ENCODE measurements at places on chromosomes 6 and 20.

DNA sequence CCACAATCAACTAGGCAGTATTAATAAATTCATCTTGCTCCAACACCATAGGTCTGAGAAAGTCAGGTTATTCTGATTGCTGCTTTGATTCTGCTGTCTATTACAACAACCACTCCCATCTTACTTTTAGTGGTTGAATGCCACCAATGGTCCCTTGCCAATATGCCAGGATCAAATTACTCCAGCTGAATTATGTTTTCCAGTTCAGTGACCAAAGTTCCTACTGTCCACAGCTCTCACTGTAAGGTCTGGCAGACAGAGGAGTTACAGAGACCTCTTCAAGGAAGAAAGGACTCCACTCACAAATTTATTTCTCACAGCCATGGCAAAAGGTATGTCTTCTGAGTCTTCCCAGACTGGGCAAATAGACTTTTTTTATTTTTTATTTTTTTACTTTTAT lies 557.0 kb downstream of the HAO1 start:
- no peak for DNase-seq

DNA sequence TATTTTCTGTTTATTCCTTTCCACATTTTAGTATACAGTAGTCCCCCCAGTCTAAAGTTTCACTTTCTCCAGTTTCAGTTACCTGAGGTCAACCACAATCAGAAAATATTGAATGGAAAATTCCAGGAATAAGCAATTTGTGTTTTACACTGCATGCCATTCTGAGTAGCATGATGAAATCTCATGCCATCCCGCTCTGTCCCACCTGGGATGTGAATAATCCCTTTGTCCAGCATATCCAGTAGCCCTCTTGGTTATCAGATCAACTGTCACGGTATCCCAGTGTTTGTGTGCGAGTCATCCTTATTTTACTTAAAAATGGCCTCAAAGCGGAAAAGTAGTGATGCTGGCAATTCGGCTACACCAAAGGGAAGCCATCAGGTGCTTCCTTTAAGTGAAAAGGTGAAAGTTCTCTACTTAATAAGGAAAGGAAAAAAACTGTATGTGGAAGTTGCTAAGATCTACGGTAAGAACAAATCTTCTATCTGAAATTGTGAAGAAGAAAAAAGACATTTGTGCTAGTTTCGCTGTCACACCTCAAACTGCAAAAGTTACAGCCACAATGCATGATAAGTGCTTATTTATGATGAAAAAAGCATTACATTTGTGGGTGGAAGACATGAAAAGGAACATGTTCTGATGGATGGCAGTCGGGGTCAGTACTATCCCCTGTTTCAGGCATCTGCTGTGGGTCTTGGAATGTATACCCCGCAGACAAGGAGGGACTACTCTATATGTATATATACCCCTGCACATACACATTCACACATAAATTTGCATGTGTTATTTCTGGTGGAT lies 11.3 kb downstream of the NOX3 start:
- no peak for DNase-seq

DNA sequence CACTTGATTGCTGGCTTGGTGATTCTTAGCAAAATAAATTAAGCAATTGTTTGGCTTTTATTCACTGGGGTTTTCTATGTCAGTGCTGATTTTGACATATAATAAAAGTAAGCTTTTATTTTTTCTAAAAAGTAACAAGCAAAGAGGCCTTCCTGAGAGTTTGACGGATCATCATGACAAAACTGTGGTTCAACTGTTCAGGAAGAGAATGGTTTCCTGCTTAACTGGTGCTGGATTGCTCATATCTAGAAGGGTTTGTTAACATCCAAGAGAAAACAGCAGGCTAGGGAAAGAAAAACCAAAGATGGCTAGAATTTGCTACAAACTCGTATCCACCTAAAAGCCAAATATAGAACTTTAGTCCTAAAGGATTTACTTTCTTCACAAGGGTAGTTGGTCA lies 21.2 kb downstream of the SERPINB1 start:
- DNase-seq: no peak

GRCh38 chr6:144219056-144219685 lies 66.0 kb upstream of the UTRN start:
- DNase-seq: no peak

DNA sequence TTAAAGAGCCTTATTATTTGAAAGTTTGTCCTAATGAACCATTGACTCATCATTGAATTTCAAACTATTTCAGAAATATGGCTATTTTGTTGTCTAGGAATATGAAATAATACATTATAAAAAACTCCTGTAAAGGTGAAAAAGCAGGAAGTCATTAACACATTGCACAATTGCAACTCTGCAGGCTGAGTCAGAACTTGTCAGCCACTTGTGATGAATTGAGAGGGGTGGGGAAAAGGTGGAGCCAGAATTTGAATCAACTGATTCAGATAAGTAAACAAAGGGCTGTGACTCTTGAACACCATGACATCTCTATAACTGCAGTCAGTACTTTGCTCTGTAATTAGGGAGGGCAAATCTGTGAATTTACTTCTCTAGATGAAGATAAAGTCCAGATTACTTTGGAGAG lies 6.0 kb downstream of the C6orf141 start:
- DNase-seq: peak; percentile 81

DNA sequence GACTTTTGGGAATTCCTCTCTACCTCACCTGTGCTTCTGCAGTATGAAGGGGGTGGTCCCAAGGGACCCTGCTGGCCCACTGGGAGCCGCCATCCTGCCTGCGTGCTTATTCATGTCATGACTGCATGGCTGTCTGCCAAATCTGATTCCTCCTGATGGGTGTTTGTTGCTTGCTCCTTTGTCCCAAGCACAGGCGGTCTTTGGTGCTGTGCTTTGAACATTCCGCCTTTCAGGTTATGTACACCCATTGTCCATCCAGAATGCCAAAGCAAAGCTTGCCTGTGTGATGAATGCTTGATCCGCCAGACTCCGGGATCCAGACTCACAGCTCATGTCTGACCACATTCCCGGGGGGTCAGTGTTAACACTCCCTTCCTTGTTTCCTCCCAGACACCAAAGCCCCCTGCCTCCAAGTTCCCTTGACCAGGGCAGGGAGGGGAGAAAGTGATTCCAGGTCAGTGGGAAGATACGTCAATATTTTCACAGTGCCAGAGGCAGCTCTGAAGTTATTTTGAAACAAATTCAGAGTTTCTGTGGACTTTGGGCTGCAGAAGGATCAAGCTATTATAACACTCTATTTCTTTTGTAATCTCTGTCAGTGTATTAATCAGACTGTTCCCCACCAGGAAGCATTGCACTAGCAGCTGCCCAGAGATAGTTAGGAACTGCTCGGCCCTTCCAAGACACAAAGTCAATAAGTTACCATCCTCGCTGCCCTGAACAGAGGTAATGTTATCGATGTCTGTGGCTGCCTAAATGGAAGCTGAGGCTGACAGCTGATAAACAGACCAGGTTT lies 9.5 kb downstream of the DAAM2 start:
- DNase-seq: no peak

DNA sequence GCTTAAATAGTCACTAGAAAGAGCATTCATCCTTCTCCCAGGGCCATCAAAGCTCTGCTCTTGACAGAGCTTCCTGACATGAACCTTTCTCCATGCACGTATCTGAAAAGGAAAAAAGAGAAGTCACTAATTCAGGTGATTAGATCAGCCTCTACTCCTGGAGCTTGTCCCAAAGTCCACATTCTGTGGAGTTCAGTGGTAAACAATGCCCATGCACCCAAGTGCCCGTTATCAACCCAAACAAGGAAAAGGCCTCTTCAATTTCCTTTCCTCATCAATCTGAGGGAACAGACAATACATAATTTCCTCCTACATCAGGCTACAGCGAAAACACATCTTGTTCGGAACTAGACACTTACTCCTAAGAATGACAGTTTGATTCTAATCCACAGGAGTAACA lies 129.2 kb upstream of the PCSK2 start:
- no peak for DNase-seq

DNA sequence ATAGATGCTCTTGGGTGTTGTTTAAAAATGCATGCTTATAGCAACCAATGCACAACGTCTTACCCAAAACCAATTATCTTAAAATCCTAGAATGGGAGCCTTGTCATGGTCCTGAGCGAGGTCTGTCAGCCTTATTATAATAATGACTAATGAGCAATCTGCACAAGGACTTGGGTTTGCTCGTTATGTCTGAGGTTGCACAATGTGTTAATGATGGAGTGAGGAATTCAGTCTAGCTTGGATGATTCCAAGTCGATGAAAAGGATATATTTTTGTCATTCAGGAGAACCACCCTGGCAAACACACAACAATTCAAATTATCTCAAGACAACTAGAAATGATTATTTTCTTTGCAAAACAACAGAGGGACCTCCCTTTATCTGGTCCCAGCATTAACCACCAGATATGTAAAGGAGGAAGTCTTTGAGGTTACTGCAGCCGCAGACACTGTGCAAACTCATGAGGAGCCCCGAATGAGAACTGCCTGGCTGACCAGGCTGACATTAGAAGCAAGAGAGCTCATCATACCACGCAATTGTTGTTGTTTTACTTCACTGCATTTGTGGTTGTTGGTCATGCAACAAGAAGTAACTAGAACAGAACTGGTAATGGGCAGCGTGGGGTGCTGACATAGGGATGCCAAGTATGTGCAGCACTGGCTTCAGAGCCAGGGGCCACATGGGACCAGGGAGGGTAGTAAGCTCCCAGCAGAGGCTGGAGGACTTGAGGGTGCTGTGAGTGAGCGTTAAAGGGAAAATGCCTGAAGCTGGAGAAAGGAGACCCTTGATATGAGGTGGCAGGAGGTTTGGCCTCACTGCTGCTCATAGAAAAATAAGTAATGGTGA lies 488.3 kb downstream of the CDH26 start:
- DNase-seq: no peak

- no peak for DNase-seq
Observed at GRCh38 chr6:115969930-115970273, 90.8 kb downstream of the FRK start.

GRCh38 chr6:12886961-12887775 lies 170.6 kb downstream of the PHACTR1 start:
- peak; percentile 70 for DNase-seq

- DNase-seq: no peak
Observed at GRCh38 chr6:40986921-40987819, 51.9 kb downstream of the UNC5CL start.

GRCh38 chr20:32167552-32167951 lies 40.0 kb downstream of the PLAGL2 start:
- DNase-seq: no peak

GRCh38 chr20:59032023-59032712 lies at the start of gene ATP5F1E:
ATP5F1E (minus strand) TSS chr20:59032335; CDS start chr20:59032251, 84 bp downstream.
- peak; percentile 29 for DNase-seq

DNA sequence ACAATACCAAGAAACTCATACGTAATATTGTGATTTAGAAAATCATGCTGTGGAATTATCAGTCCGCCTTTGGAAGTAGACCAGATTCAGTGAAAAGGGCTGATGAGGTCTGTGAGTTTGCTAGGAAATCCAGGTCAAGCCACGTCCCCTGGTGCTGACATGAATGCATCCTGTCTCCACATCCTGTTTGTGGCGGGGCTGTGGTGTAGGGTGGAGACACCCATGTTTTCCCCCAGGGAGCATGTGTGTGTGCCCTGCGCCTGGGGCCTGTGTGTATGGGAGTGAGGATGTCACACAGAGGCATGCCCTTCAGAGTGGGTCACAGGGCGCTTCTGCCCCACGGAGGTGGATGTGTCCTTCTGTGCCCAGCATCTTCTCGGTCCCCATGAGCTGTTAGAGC lies 109.1 kb downstream of the SASH1 start:
- no peak for DNase-seq

DNA sequence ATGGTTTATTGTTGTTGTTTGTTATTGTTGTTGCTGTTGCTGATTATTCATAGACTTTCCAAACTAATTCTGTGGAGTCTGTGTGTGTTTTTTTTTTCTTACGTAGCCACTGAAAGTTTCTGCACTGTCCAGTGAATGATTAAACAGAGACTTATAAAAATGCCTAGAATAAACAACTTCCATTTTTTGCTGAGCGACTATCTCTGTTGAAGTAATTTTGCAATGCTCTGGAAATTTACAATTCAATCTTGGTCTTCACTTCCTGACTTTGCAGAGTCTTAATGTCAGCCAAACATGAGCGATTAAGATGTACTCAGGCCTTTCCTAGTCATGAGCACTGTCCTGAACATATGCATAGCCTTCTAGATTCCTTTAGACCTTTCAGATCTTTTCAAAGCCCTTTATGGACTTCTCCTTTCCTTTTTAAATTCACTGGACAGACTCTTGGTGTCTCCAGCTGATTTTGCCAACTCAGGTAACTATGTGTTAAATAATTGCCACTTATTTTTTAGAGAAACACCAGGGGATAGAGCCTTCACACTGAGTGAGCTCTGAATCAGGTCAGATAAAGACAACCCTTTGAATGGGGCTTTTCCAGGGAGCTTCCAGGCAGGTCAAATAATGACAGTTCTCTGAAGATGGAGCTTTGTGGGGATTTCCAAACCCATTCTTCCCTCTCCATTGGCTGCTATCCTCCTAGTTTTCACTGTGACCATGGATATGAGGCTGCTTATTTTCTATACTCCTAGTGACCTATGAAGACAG lies 622.8 kb upstream of the EPHA7 start:
- DNase-seq: no peak

DNA sequence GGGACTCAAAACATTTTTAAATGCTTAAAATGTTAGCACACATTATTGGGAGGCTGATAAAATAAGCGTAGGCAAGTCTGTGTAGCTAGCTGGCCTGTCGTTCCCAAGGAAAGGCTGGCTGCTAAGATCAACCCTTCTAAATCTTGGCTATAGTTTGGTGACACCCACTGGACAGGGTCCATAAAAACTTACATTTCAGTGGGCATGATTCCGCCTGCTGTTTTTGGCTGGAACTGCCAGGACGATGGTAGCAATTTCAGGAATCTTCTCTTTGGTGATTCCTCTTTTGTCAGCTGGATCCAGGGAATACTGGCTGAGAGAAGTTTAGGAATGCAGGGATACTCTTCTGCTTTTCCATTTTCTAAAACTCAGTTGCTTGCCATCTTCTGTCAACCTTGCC lies 162.2 kb downstream of the NKAIN2 start:
- no peak for DNase-seq

GRCh38 chr6:107770541-107770940 lies 53.6 kb downstream of the SCML4 start:
- peak; percentile 29 for DNase-seq

GRCh38 chr6:94217836-94218235 lies 798.5 kb upstream of the EPHA7 start:
- DNase-seq: no peak

GRCh38 chr6:136609873-136610706 lies 59.9 kb upstream of the MAP7 start:
- DNase-seq: peak; percentile 98

GRCh38 chr6:106735136-106735633 lies 105.8 kb downstream of the QRSL1 start:
- no peak for DNase-seq

DNA sequence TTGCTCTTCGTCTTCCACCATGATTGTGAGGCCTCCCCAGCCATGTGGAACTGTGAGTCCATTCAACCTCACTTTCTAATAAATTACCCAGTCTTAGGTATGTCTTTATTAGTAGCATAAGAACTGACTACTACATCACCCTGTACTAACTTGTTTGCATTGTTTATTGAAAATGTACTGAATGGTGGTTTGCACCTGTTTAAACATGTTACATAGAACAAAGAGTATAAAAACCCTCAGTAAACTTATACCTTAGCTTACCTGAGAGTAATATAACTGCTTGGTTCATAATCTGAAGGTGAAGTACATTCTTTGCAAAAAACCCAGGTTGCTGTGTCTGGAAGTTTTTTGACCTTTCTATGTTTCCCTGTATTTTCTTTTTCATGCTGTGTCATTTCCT lies 777.8 kb downstream of the TBC1D32 start:
- DNase-seq: no peak

GRCh38 chr6:147087641-147088040 lies 116.6 kb upstream of the STXBP5 start:
- no peak for DNase-seq
